ENCODE measurements at places on chromosomes 1 and 21.

GRCh38 chr1:110005971-110006370 lies 21.4 kb downstream of the AHCYL1 start:
- DNase-seq, result no peak

- DNase-seq, result no peak
Observed at GRCh38 chr1:77416692-77417450, 135.1 kb downstream of the AK5 start.

DNA sequence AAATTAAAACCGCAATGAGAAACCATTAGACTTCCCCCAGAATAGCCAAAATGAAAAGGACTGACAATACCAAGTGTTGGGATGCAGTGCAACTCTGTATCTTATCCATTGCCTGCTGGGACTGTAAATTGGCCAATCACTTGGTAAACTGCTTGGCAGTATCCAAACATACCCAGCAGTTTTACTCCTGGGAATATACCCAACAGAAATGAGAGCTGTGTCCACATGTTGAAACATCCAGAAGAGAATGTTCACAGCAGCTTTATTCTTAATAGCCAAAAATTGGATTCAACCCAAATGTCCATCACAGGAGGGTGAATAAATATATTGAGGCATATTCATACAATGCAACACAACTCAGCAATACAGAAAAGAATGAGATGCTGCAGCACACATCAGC lies 13.7 kb upstream of the FAM20B start:
- DNase-seq, result no peak

DNA sequence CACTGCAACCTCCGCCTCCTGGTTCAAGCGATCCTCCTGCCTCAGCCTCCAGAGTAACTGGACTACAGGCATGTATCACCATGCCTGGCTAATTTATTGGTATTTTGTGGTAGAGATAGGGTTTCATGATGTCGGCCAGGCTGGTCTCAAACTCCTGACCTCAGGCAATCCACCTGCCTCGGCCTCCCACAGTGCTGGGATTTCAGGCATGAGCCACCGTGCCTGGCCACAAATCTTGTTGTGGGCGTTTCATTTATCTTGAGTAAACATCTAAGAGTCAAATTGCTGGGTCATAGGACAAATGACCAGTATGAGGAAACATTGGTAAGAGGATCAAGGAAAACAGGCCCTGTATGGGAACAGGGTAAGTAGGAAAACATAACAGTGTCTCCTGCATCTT lies 17.9 kb downstream of the TMEM200B start:
- DNase-seq, result no peak

GRCh38 chr1:66302815-66303214 lies 231.1 kb upstream of the SGIP1 start:
- DNase-seq, result no peak

DNA sequence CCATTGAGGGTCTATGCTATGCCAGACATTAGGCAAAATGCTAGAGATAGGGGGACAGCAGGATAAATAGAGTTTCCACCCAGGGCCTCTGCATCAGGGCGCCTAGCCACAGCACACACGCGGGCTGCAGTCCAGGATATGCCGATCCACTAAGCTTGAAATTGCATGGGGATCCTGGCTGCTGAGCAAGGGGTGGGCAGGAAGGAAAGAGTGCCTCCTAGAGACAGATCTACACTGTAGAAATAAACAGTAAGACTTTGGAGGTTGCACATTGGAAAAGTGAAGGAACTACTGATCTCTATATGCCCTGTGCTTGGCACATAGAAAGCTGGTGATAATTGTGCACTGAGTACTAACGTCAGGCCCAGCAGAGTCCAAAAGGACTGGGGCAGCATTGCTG lies 411.1 kb downstream of the PRDM2 start:
- no peak for DNase-seq

DNA sequence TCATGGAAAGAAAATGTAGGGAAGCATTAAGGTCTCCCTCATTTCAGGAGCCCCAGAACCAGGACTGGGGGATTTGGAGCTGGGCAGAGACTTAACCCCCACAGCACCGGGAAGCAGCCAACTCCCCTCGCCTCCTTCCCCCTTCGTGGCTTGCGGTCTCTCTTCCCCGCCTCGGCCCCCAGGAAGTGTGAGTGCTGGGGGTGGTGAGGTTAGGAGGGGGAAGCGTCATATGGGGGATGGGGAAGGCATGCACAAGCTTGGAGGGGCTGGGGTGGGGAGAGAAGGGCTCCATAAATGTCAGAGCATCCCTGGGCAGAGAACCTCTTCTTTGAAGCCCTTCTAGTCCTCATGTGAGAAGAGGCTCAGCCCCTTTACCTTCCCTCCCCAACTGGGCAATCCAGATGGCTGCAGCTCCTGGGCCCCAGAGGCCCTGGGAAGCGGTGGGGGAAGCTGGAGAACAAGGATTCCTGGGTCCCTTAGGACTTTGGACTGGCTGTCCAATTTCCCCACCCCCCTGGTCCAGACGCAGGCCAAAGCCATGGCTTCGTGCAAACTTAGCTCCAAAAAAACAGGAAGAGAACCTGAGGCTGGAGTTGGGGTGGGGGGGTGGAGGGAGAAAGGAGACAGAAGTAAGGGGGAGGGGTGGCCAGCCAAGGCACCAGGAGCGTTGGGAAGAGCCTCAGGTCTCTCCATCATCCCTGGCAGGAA lies 7.8 kb downstream of the ZBTB7B start:
- DNase-seq, result no peak

DNA sequence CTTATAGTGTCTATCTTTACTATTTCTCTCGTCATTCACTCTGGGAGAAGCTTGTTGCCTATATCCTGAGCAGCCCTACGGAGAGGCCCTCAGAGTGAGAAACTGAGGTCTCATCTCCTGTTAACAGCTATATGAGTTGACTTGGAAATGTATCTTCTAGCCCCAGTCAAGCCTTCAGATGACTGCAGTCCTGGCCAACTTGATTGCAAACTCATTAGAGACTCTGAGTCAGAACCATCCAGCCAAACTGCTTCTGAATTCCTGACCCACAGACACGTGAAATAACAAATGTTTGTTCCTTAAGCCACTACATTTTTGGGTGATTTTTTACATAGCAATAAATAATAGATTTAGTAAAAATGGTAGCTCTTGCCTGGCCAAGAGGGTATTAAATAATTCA lies 3.9 kb upstream of the ZBED6 start:
- no peak for DNase-seq

DNA sequence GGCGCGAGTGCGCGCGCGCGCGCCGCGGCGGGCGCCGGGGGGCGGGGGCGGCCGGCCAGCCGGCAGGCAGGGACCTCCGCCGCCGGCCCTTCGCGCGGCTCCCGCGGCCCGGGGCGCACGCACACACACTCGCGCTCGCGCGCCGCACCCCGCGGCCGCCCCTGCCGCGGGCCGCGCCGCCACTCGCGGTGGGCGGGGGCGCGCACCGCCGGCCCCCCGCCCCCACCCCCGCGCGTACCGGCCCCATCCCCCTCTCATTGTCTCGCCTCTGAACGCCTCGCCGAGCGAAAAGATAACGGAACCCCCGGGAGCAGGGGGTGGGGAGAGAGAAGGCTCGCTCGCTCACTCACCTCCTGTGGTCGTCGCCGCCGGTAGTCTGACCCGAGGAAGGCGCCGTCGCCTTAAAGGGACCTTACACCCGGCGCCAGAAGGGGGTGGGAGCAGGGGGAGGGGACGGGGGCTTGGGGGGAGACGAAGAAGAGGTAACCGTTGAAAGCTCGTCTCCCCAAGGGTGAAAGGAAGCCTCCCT lies 428 bp downstream of the POGZ start:
- no peak for DNase-seq

DNA sequence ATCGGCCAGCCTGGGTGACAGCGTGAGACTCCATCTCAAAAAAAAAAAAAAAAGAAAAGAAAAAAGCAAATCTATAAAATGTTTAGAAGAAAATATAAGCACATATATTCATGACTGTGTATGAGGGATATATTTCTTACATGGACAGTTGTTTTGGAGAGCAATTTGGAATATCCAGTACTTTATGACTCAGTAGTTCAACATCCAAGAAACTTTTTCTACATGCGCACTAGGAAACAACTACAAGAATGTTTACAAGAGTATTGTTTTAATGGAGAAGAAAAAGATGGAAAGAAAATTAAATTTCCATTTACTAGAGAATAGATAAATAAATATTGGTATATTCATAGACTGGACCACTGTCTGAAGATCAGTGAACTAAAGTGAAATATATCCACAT lies 77.5 kb downstream of the MAST2 start:
- DNase-seq, result no peak

GRCh38 chr1:15719381-15720120 lies 16.5 kb upstream of the SLC25A34 start:
- DNase-seq, result no peak

Data from keratinocyte (primary cell).